ENCODE measurements at places on chromosomes 6 and 20.

DNA sequence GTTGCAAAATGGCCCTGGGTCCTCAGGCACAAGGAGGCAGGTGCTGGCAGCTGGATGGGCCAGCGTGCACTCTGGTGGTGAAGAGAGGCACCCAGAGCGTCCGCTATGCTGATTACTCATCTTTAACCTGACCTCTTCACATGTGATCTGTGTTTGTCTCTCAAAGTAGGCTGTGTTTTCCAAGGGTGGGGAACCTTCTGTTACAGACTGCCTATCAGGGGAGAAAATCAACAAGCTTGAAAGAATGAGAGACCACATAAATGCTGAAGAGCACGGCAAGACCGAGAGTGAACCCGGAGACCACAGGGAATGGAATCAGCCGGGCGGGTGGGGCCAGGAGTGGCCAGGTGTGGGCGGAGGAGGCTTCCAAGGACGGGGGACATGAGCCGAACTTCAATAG is 16.2 kb downstream of the BNIP5 start:
- no peak for DNase-seq

DNA sequence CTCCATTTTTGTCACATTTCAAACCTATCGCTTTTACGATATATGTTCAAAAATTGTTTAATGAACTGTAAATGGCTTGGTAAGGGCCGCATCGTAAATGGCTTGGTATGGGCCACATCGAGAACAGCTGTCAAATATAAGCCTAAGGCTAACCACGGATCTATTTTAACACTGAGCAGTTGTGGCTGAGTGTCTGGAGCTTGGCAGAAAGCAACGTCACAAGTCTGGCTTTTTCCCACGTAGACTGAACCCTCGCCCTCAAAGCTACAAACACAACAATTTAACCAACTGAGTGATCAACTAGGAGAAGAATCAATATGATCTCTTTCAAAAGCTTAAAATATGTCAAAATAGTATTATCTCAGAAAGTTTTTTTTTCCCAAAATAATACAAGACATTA is 71.4 kb upstream of the PRSS16 start:
- DNase-seq: no peak

- DNase-seq: no peak
These were observed 302.7 kb upstream of the TFAP2D start for GRCh38 chr6:50410579-50410978.

DNA sequence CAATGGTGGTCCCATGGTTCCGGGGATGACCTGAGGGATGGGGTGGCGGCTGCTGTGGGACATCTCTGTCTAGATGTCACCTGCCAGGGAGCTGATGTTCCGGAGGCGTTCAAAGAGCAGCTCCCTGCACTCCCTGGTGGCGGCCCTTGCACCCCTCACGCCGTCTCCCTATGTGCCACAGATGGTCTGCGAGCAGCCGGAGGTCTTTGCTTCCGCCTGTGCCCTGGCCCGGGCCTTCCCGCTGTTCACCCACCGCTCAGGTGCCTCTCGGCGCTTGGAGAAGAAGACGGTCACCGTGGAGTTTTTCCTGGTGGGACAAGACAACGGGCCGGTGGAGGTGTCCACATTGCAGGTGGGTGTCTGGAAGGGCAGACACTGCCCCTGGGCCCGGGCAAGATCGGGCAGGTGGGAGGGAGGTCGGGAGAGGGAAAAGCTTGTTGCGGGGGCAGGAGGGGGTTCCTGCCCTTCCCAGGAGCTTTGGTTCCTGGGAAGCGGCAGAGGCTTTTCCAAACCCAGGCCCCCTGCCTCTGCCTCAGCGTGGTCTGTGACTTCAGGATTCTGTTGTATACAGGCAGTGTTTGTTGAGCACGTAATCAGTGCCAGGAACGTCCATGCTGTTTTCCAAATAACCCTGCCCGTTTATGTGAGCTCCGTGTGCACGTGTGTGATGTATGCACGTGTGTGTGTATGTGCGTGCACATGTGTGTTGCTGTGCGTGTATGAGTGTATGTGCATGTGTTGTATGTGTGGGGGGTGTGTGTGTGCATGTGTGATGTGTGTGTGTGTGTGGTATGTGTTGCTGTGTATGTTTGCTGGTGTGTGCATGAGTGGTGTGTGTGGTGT is 1.9 kb downstream of the NPEPL1 start:
- DNase-seq: peak; percentile 5

- DNase-seq: no peak
These were observed 281.3 kb downstream of the BMP7 start for GRCh38 chr20:56985066-56985685.

Measured in activated naive CD4-positive, alpha-beta T cell treated with anti-CD3 and anti-CD28 coated beads for 36 hours (primary cell).